EH (cell line): ENCODE measurements at places on chromosomes 12 and 14.

- no peak for DNase-seq
Measured at GRCh38 chr12:4856596-4856995, 53.1 kb upstream of the KCNA1 start.

- no peak for DNase-seq
Measured at GRCh38 chr12:129127211-129127610, 273.9 kb downstream of the GLT1D1 start.

GRCh38 chr12:56616925-56617324 is 13.2 kb downstream of the BAZ2A start:
- no peak for DNase-seq

- no peak for DNase-seq
Measured at GRCh38 chr14:61350427-61351270, 29.3 kb downstream of the PRKCH start.

- no peak for DNase-seq
Measured at GRCh38 chr14:37889087-37889486, 293.7 kb downstream of the TTC6 start.

DNA sequence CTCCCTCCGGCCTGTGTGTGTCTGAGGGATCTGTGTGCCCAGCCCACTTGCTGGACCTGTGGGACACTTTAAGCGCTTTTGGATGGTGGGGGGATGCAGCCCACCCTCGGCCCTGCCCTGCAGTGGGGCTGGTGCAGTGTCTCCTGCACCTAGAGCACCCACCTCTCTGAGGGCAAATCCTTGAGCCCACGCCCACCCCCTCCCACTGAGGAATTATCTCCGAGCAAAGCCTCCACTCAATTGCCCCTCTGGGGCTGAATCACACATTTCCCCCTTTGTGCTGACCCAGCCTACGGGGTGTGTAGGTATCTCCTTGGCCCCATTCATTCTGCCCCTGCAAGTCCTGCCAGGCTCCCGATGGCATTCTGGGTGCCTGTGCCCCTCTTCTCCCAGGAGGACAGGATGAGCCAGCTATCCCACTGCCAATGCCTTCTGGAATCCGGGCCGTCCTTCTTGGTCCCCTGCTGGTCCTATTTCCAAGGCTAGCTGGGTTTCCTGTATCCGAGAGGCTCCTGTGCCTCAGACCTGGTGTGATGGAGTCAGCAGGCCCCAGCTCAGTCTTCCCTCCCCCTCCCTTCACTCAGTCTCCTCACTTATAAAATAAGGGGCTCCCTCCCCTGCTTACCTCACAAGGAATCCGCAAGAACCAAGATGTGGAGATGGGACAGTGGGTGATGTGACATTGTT is 48.9 kb downstream of the ERH start:
- no peak for DNase-seq

- no peak for DNase-seq
Measured at GRCh38 chr14:105855893-105856675, 329.7 kb downstream of the TMEM121 start.

DNA sequence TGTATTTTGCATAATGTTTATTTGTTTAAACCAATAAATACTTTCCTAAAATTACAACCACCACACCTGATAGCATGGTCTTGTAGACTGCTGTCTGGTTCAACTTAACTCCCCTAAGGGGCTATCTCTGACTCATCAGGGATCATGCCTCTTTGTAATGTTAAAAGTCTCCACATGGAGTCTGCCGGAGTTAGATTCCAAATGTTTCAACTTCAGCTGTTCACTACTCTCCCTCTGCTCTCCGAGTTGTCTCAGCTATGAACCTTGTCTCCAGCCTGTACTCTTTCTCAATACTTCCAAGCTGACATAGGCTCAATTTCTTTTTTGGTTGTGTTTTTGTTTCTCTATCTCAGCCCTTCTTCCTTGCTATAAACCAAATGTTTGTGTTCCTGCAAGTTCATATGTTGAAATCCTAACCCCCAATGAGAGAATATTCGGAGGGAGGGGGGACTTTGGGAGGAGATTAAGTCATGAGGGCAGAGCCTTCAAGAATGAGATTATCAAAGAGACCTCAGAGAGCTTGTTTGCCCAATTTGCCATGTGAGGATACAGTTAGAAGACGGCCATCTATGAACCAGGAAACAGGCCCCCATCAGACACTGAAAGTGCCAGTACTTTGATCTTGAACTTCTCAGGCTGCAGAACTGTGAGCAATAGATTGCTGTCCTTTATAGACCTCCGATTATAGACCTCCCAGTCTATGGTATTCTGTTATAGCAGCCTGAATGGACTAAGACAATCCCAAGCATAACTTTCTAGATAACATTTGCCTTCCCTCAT is 858.2 kb downstream of the VRK1 start:
- DNase-seq = no peak

DNA sequence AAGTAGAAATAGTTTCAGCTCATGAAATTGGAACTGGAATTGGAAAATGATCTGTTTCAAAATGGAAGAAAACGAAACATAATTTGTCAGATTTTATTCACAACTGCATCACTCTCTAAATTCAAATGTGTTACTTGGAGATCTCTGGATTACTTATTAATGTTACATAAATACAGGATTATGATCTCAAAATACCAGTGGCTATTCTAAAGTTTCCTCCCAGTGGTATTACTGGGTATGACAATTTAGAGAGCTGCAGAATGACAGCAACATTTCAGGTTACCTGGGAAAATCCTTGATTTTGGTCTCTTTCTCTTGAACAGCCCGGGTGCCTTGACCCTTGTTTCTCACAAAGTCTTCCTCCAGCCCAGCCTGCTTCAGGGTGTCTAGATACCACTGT is 14.2 kb downstream of the FAM161B start:
- DNase-seq = peak; percentile 9

- DNase-seq = peak; percentile 48
Measured at GRCh38 chr12:51549637-51550036, 41.4 kb upstream of the SCN8A start.

DNA sequence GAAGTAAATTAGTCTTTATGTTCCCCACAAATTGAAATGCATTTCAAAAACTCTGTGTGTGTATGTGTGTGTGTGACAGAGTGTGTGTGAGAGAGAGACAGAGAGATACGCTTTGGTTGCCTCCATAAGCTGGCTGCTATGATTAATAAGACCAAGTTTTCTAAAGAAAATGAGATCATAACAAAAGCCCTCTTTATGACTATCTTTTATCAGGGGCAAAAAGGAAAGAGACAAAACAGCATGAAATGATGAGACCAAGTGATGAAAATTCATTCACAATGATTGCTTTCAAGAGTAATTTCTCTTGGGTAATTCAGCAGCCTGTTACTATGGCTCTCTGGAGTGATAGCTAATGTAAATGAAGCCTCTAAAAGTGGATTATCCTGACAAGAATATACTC is 277.6 kb upstream of the PLEKHG7 start:
- DNase-seq = no peak

DNA sequence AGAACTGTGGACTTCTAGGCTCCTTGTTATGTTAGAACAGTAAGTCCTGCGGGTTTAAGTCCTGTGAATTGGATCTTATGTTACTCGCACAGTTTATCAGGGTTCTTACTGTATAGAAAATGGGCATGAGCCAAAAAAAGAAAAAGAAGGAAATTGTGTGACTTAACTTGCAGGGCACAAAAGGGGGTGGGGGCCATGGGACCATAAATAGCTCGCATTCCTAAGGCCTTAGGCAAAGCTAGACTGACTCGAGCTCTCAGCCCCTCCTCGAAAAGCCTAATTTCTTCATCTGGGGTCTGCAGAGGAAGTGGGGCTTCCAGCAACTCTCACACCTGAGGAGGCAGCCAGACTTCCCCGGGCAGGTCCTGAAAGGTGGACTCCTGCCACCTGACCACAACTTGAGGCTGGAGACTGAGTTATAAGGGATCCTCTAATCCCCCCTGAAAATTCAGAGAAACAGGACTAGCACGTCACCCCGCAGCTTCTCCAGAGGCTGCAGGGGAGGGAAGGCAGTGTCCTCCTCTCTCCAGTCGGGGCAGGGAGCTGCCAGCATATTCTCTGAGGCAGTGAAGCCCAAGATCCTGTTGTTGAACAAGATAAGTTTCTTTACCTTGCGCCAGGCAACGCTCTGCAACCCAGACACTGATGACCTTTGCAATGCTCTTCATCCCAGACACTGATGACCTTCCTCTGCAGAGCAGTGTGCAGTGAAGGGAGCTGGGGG is 280.5 kb downstream of the PCNX1 start:
- DNase-seq = peak; percentile 66

DNA sequence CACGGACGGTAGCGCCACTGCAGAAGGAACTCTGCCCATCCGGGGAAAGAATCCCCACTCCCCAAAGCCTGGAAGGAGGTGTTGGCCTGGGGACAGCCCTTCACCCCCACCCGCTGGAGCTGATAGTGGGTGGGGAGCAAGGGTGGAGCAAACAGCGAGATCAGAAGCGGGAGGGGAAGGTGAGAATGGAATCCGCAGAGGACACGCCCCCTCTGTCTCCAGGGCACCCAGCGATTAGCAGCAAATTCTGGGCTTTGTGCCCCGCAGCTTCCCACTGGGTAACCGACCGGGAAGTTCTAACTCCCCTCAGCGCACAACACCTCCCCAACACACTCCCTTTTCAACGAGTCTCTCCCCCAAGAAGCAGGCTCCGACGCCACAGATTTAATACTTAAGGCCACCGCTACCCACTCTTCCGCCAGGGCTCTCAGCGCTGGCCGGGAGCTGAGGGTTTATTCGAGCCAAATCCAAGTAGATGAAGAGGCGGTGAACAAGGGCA is 1.4 kb downstream of the SLC25A29 start:
- peak; percentile 47 for DNase-seq

- no peak for DNase-seq
Measured at GRCh38 chr12:18703321-18703720, 34.5 kb downstream of the PLCZ1 start.

DNA sequence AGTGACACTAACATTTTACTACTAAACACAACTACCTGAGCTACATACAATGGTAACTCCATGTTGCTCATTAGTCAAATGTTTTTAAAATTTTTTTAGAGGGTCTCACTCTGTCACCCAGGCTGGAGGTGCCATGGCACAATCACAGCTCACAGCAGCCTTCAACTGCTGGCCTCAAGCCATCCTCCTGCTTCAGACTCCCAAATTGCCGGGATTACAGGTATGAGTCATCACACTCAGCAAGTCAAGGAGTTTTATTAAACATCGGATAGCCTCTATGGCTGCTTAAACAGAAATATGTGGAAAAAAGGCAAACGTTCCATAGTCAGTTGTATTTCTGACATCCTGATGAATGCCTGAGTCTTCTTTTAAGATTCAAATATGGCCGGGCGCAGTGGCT is 11.1 kb upstream of the NPFF start:
- DNase-seq = peak; percentile 33

DNA sequence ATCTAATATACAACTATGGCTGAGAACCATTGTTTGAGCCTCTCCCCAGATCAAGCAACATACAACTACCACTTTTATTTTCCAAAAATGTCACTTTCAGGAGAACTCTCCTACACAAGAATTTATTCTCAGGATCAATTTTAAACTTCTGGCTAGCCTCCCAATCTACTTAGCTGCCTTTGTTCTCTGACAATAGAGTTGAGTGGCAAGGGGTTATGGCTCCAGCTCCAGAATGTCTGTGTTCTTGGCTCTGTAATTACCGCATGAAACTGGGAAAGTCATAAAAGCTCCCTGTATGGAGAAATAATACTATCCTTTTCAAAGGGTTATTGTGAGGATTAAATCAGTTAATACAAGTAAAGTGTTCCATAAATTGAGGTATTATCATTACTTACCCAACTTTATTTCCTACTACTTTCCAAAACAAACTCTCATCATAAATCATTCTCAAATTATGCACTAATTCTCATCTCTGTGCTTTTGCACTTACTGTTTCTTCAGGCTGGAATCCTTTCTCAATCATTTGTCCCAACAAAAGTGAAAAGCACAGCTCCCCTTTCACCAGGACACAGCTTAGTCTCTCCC is 121.9 kb downstream of the GARIN6 start:
- DNase-seq = no peak

- no peak for DNase-seq
Measured at GRCh38 chr12:23631786-23632377, 317.6 kb downstream of the SOX5 start.

DNA sequence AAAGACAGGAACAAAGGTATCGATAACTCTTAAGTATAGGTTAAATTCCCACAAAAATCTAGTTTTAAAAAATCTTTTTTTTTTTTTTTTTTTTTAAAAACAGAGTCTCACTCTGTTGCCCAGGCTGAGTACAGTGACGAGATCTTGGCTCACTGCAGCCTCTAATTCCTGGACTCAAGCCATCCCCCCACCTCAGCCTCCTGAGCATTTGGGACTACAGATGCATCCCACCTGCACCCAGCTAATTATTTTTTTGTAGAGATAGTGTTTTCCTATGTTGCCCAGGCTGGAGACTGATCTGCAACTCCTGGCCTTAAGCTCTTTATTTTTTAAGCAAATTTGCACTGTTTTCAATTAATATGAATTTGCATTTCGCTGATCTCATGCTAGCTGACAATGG is 9.8 kb downstream of the PSEN1 start:
- DNase-seq = no peak

DNA sequence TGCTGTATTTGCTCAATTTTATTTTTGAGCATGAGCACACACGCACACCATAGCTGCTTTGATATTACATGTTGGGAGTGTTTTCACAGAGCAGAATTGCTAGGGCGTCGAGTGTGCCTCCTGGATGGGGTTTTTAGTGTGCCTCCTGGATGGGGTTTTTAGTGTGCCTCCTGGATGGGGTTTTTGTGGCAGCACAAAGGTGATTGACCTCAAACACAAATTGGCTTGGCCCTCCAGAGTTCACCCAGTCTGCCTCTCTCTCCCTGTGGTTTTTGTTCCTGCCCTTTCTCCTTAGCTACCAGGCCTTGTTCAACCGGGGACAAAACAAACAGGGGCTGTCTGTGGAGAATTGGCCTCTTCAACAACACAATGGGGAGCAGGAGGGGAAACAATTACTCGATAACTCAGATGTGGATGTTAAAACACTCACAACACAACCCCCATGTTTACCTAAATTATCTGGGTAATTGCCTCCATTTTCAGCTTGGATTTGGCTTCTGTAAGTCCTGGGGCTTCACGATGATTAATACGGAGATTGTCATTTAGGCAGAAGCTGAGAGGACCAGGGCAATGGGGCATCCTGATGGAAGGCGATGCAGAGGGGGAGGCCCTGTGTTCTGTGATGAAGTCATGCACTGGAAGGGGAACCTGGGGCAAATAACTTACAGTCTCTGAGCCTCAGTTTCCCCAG is 26.9 kb downstream of the TBX3 start:
- DNase-seq = no peak

DNA sequence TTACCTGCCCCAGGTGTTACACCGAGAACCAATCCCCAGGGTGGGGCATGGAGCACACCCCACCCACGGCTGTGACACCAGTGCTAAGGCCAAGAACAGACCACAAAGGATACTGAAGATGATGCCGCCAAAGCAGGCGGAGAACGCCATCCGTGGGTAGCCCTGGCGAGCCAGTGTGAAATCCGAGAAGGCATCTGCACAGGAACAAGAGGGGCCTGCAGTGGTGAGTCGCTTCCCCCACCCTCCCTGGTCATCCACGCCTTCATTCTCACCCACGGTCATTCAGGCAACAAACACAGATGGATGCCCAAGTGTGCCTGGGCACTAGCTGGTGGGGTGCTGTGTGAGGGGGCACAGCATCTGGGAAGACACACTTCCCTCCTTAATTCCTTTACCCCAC is 28.5 kb downstream of the SLC8B1 start:
- peak; percentile 12 for DNase-seq

GRCh38 chr14:21030531-21030930 is 514 bp downstream of the TPPP2 start:
- DNase-seq = no peak
